Testis (tissue), 5 donors: ENCODE measurements at places on chromosomes 3 and 15.

DNA sequence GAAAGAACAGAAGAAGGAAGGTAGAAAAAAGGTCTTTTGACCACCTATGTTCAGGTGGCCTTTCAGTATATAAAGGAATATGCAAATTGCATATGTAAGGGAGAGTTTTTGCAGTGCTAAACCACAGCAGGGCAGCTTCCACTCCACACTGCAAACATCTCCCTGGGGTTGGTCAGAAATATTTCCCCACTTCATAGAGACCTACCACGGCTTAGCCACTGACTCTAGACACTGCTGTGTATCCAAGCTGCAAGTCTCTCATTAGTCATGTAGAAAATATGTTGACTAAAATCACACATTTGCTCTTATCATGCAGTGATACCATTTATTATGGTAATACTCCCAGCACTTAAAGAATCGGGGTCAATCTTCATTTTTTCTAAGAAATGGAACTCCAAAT is 214.9 kb upstream of the NR2F2 start:
- DNase-seq, result no peak

- no peak for DNase-seq
These were observed 23.3 kb upstream of the GABRR3 start for GRCh38 chr3:98058244-98058960.

- no peak for DNase-seq
These were observed 27.1 kb upstream of the VPS8 start for GRCh38 chr3:184784731-184785500.

- no peak for DNase-seq
These were observed 74.9 kb downstream of the ADCY5 start for GRCh38 chr3:123374016-123374415.
